ENCODE measurements at places on chromosomes 4 and X.

DNA sequence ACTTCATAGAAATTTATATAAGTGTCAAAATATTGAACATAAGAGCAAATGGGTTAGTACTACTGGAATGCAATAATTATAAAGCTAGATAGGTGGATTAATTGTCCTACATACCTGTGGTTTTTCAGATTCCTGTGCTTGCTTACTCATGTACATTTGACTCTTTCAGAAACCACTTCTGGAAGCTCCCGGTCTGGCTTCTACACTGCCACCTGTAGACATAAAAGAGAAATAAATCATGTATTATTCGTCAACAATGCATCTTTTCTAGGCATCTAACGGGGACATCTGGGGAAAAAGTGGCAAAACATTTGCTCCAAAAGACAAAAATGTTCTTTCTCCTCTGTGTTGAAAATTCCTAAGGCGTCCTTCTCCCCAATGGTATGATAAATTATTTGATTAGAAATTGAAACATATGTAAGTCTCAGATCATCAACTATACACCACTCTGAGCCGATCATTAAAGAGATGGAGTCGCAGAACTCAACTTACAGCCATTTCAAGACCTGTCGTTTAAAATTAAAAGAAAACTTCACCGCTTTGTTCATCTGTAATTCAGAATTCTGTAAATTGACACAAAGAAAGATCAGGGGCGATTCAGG is 648.7 kb upstream of the DIPK2B start:
- no peak for DNase-seq
- H3K36me3 ChIP-seq: peaks cover 38% of the 10 kb centered on the region
- H3K27ac ChIP-seq: peak overlapping the region; percentile 93
- no peaks in the 10 kb centered on the region for H3K27me3 ChIP-seq

- H3K27ac ChIP-seq: no peak overlapping the region
- no peak overlapping the region for H3K4me3 ChIP-seq
- peak; percentile 22 for DNase-seq
- H3K4me1 ChIP-seq: peaks cover 16% of the 10 kb centered on the region
- no peaks in the 10 kb centered on the region for H3K36me3 ChIP-seq
Observed at GRCh38 chr4:10164877-10165283, 48.3 kb upstream of the WDR1 start.

DNA sequence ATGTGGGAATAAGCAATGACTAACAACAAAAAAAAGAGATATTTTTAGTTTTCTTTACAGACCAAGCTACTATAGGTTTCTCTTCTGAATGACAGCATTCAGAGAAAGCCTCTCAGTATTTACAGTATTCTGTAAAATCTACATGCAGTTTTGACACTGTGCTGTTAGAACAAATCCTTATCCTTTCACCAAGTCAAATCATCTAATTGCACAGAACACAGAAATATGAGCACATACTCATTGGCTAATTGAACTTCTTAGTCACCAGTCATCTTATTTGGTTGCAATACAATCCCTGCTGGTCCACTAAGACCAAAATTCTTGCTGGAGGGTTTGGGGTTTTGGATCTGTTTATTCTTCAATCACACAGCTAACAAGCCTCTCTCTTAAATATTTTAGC is 5.7 kb downstream of the ACOT9 start:
- H3K27ac ChIP-seq: no peak overlapping the region
- no peaks in the 10 kb centered on the region for H3K36me3 ChIP-seq
- H3K4me3 ChIP-seq: no peak overlapping the region

- H3K27me3 ChIP-seq: peaks cover 2% of the 10 kb centered on the region
- H3K4me3 ChIP-seq: no peak overlapping the region
- H3K4me1 ChIP-seq: no peaks in the 10 kb centered on the region
- H3K36me3 ChIP-seq: no peaks in the 10 kb centered on the region
- no peak overlapping the region for H3K27ac ChIP-seq
- no peak for DNase-seq
Observed at GRCh38 chr4:42927946-42928345, 35.4 kb downstream of the GRXCR1 start.

GRCh38 chr4:83171436-83172039 is 57.0 kb upstream of the PLAC8 start:
- no peaks in the 10 kb centered on the region for H3K36me3 ChIP-seq
- H3K27me3 ChIP-seq: no peaks in the 10 kb centered on the region
- no peak overlapping the region for H3K4me3 ChIP-seq
- H3K4me1 ChIP-seq: peaks cover 22% of the 10 kb centered on the region
- H3K27ac ChIP-seq: no peak overlapping the region

- no peak for DNase-seq
- H3K36me3 ChIP-seq: no peaks in the 10 kb centered on the region
- peaks cover 13% of the 10 kb centered on the region for H3K4me1 ChIP-seq
- peak overlapping the region; percentile 55 for H3K27ac ChIP-seq
- H3K27me3 ChIP-seq: peaks cover 2% of the 10 kb centered on the region
- no peak overlapping the region for H3K4me3 ChIP-seq
Observed at GRCh38 chr4:100823066-100823992, 305.5 kb upstream of the EMCN start.

DNA sequence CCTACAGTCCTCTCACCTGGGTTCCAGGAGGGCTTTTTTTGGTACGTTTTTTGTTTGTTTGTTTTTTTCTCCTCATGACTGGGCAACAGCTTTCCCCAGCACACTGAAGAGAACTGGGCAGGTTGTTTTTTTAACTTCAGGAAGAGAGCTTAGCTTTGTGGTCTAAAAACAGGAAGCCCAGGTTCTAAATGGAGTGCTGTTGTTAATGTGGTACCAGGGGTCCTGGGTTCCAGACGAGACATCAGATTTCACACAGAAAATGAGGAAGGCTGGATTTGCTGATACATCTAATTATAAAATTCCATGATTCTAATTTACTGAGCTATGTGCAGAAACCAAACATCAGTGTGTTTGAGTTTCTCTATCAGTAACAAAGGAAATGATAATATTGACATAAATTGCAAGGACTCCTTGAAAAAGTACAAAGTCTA is 4.2 kb downstream of the MYOZ2 start:
- H3K27me3 ChIP-seq: no peaks in the 10 kb centered on the region
- H3K4me1 ChIP-seq: peaks cover 23% of the 10 kb centered on the region
- DNase-seq: no peak
- peak overlapping the region; percentile 72 for H3K27ac ChIP-seq
- no peaks in the 10 kb centered on the region for H3K36me3 ChIP-seq

GRCh38 chrX:22110729-22111494 is 78.8 kb downstream of the PHEX start:
- peaks cover 16% of the 10 kb centered on the region for H3K36me3 ChIP-seq
- H3K27me3 ChIP-seq: no peaks in the 10 kb centered on the region
- no peak overlapping the region for H3K4me3 ChIP-seq
- peaks cover 8% of the 10 kb centered on the region for H3K4me1 ChIP-seq
- H3K27ac ChIP-seq: no peak overlapping the region
- no peak for DNase-seq

- no peaks in the 10 kb centered on the region for H3K27me3 ChIP-seq
- no peak overlapping the region for H3K27ac ChIP-seq
- no peaks in the 10 kb centered on the region for H3K36me3 ChIP-seq
- DNase-seq: no peak
Observed at GRCh38 chrX:23919706-23920320, 12.0 kb downstream of the CXorf58 start.

DNA sequence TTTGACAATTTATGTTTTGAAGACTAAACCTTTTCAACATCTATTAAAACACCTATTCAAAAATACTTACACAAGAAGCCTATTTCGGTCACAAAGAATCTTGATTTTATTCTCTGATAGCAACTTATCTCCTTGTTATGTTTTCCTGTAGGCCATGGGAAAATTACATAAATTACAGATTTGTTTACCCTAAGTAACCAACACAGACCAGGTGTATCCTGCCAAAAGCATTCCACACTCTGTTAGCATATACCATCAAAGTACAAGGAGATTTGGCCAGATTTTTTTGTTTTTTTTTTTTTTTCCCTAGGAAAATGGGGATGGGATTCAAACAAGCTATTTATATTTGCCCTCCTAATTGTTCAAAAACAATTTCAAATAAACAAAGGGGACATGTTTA is 497.9 kb upstream of the MAGEB18 start:
- no peaks in the 10 kb centered on the region for H3K4me1 ChIP-seq
- H3K4me3 ChIP-seq: no peak overlapping the region
- no peak for DNase-seq
- no peaks in the 10 kb centered on the region for H3K36me3 ChIP-seq

GRCh38 chr4:25310066-25310802 is 2.3 kb upstream of the ZCCHC4 start:
- H3K27me3 ChIP-seq: peaks cover 7% of the 10 kb centered on the region
- no peak overlapping the region for H3K4me3 ChIP-seq
- H3K36me3 ChIP-seq: peaks cover 3% of the 10 kb centered on the region
- H3K4me1 ChIP-seq: peaks cover 26% of the 10 kb centered on the region

DNA sequence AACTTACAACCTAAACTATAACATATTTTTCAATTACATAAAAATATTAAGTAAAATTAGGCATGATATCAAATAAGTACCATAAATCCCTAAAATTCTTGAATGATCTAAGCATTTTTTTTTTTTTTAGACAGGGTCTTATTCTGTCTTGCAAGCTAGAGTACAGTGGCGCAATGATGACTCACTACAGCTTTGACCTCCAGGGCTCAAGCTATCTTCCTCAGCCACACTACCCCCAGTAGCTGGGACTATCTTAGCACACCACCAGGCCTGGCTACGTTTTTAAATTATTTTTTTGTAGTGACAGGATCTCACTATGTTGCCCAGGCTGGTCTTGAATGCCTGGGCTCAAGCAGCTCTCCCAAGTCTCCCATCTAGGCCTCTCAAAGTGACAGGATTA is 1042.3 kb downstream of the FSTL5 start:
- H3K27me3 ChIP-seq: no peaks in the 10 kb centered on the region
- no peak for DNase-seq
- H3K4me1 ChIP-seq: no peaks in the 10 kb centered on the region
- H3K4me3 ChIP-seq: no peak overlapping the region

- no peak overlapping the region for H3K27ac ChIP-seq
- H3K4me1 ChIP-seq: no peaks in the 10 kb centered on the region
- DNase-seq: no peak
- H3K36me3 ChIP-seq: no peaks in the 10 kb centered on the region
- no peaks in the 10 kb centered on the region for H3K27me3 ChIP-seq
Observed at GRCh38 chrX:14359316-14359715, 170.0 kb upstream of the GLRA2 start.

- no peak overlapping the region for H3K27ac ChIP-seq
- H3K4me1 ChIP-seq: peaks cover 12% of the 10 kb centered on the region
- H3K36me3 ChIP-seq: no peaks in the 10 kb centered on the region
- no peaks in the 10 kb centered on the region for H3K27me3 ChIP-seq
Observed at GRCh38 chr4:38371391-38371851, 292.6 kb upstream of the KLF3 start.

DNA sequence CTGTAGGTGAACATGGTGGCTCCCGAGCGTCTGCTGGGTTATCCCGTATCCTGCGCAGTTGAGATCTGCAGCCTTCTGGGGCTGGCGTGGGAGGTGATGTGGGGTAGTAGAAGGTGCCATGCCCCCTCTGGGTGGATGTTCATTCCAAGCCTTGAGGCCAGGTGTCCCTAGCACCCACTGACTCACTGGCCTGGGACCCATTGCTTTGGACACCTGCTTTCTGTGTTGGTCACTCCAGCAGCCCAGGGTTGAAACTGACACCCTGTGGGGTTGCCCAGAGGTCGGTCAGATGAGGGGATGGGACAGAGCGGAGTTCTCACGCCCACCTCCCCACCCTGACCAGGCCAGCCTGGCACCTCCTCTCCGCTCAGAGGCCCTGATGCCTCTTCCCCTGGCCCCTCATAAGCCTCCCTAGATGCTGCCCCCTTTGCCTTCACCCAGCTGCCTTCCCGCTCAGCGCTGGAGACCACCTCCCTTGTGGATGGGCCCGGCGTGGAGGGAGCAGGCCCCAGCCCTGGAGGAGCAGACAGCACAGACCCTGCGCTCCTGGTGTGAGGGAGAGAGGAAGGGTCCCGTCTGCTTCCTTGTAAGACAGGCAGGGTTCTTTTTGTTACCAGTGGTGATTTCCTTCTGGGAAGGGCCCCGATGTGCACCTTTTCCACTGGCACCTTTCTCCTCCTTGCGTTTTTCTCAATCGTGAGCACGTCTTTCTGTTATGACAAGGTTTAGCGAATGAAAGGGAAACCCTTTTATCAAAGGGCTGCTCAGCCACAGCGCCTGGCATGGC is 2.0 kb downstream of the DOK7 start:
- H3K27me3 ChIP-seq: peaks cover 18% of the 10 kb centered on the region
- no peaks in the 10 kb centered on the region for H3K36me3 ChIP-seq
- no peak for DNase-seq
- no peak overlapping the region for H3K4me3 ChIP-seq

DNA sequence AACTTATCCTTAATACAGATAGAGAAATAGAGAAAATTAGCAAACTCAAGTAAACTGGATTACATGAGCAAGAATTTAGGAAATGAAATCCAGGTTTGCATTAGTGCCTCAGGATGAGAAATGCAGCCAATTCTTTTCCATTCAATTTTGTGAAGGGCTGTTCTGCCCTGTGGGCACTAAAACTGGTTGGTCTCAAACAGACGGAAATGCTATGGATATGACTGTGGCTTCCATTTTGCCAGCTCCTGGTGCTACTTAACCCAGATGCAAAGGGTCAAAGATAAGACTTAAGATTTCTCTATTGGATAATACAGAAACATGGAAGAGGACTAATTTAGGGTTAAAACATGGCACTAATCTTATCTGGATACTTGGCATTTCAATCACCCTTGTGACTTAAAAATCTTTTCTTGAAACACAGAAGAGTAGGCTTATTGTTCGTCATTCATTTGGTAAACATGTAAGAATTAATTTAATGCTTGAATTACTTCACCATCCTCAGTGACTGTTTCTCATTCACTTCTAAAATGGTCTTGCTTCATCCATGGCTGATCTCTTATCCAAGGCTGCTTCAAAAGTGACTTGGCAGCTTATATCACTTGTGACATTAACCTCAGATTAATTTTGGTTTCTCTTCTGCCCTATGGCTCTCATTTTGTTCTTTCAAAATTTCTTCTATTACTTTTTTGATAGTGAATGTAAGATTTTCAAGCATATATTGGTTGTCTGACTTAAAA is 1008.7 kb downstream of the GLUD2 start:
- no peak overlapping the region for H3K27ac ChIP-seq
- no peak overlapping the region for H3K4me3 ChIP-seq
- H3K36me3 ChIP-seq: no peaks in the 10 kb centered on the region
- DNase-seq: no peak

DNA sequence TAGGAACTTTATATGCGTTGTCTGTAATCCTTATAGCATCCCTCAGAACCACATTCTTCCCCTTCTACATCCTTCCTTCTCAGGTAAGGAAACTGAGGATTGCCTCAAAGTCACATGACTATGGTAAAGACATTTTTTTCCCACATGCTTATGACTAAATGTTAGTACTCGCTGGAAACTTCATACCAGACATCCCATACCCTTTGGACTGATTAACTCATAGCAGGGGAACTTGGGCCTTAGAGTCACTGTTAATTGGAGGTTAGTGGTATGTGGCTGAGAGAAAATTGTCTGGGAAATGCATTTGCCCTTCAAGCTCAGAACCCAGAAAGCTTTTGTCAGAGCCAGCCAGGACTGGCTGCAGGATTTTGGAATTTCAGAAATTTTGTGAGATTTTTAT is 155.0 kb downstream of the RELL1 start:
- H3K27me3 ChIP-seq: no peaks in the 10 kb centered on the region
- no peaks in the 10 kb centered on the region for H3K36me3 ChIP-seq
- H3K4me1 ChIP-seq: no peaks in the 10 kb centered on the region
- H3K4me3 ChIP-seq: no peak overlapping the region
